ENCODE measurements at places on chromosomes 7 and 10.

DNA sequence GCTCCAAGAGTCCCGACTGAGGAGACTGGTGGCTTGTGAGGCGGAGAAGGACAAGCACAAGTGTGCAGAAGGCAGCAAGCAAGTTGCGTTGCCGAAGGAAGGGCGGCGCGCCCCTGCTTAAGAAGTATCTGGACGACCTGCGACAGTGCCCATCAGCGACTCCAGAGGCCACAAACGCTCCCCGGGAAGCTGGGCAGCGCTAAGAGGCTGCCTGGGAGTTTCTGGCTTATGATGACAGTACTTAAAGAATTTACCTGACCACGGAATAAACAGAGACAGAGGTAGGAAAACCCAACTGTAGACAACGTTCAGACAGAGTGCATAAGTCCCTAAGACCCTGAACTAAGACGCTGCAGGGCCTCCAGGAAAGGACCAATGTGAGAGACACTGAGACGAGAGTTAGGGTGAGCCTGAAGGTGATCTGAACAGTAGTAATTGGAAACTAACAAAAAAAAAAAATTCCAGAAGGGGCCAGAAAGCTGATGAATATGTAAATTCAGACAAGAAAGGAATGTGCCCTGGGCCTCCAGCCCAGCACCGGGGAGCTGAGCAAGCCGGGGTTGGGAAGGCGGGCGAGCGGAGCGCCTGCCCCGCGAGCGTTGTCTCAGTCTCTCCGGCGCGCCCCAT, 1.0 kb downstream of the OSBPL3 start:
- no peak for DNase-seq

GRCh38 chr7:44227911-44228310, 27.1 kb downstream of the YKT6 start:
- no peak for DNase-seq

DNA sequence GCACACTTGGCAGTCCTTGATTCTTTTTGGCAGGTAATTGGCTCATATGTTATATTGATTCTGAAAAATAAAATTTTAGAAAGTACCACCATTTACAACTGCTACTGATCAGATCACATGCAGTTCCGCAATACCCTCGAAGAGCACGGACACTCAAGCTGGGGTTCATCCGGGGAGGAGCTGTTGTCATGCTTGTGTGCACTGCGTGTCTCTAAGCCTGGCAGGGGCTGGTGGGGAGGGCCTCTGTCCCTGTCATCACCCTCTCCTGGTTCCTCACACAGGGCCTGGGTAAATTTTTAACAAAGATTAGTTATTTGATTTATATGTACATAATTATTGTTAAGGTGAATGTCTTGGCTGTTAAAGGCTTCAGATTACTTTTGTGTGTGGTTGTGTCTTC, 45.2 kb downstream of the TRRAP start:
- no peak for DNase-seq

DNA sequence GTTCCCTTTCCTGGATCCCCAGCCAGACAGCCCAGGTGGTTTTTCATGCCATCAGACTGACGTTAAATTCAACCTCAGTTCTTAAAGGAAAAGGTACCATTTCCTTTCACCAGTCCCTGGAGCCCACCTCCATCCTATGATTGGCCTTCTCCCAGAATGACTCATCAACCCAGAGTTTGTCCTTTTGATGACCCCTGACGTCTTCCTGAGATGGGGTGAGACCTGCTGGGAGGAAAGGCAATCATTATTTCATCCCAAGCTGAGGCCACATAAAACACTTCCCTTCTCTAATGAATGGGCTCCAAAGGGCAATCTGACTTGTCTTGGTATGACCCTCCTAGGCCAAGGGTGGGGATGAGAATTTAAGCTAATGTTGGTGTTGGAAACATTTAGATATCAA, 750.7 kb downstream of the SUGCT start:
- no peak for DNase-seq

DNA sequence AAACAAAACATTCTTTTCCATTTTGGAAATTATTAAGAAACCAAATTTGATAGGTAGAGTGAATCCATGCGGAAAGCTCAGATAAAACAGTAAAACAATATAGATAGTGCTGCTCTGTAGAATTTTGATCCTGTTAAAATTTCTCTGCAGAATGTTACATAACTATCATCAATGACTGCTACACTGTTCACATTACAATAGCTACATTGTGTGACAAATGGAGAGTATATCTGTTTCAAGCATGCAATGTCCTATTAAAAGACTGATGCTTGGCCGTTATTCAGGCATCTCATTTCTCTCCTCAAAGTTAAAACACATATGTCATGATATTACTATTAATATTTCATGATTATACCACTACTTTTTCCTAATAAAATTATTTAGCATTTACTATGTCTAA, 14.7 kb upstream of the TMEM106B start:
- DNase-seq: no peak

DNA sequence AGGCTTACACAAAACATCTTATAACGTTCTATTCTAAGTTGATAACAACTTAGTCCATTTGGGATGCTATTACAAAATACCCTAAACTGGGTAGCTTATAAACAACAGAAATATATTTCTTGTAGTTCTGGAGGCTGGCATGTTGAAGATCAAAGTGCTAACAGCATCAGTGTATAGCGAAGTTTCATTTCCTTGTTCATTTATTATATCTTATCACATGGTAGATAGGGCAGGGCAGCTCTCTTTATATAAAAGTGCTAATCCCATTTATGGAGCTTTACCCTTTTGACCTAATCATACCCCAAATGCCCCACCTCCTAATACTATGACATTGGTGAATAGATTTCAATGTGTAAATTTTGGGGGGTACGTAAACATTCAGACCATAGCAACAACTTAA, 6.3 kb downstream of the CASP7 start:
- no peak for DNase-seq

- no peak for DNase-seq
Measured at GRCh38 chr10:131646551-131647525, 254.0 kb upstream of the PPP2R2D start.

DNA sequence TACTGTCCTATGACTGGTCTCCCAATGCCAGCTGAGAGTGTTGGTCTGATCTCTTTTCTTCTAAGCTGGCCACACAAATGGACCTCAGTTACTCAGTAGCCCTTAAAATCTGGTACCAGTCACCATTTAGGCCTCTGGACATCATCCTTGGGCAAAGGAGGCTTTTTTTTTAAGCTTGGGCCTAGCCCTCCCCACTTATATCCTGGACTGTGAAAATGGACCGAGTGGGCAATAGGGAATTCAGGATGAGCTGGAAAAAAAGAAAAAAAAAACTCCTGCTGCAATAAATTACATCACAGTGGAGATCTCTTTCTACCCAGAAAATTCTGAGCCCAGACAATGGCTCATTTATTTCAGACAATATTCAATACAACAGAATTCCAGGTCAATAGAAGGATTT, 68.4 kb downstream of the PARP12 start:
- no peak for DNase-seq

DNA sequence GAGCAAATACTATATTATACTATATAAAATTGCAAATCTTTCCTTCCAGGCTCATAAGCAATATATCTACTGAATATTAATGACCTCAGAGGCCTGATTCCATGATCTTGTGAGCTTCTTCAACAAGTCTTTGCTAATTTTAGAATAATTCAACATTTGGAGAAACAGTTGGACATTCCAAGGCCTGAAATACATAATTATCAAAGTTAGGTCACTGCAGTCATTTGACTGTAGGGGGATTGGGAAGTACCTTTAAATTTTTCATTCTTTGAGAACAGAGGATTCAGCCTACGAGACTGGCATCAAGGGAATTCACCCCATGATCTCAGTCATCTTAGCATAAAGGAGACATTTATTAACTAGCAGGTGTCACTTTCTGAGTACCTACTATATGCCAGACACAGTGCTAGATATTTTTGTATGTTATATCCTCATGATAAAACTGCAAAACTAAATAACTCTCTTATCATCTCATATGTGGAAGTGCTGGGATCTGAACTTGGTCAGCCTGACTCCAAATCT, 85.4 kb downstream of the DOCK4 start:
- no peak for DNase-seq

DNA sequence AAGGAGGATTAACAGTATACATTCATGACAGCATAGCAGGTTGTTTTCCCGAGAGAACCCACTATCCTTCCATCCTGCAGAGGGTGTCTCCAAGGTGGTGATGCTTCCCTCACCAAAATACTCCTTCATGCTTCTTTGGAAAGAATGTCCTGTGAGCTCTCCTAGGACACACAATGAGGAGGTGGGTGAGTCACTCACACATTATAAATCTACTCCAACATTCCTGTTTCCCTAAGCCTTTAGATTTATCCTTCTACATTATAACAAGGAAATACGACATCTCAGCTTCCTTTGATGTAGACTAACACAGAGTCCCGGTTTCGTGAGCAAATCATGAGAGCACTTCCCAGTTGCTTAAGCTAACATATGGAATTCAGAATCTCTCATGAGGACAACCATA, 689.7 kb upstream of the CELF2 start:
- no peak for DNase-seq

- no peak for DNase-seq
Measured at GRCh38 chr7:83362871-83363550, 200.3 kb upstream of the PCLO start.

DNA sequence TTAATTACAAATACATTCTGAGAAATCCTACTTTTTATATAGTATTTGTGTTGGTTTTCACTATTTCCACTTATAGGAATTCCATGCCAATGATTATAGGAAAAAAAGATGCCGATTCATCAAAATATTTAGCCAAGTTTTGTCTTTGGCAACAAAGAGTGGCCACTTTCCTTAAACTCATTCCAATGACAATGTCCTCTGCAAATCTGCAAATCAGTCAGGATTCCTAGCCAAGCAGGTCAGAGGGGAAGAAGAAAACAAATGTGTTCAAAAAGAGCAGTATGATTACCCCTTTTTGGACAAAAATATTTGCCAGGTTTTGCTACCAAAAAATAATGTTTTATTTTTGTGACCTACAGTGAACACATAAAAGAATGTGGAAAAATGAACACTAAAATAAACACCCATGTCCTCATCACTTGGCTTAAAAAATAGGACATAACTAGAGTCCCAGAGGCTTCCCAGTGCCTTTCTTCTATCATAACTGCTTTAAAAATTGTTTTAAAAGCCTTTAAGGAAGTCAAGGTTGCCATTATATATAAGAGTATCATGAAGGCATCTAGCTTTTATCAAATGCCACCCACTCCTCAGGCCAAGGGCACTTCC, 125.9 kb downstream of the ADAM12 start:
- DNase-seq: no peak

DNA sequence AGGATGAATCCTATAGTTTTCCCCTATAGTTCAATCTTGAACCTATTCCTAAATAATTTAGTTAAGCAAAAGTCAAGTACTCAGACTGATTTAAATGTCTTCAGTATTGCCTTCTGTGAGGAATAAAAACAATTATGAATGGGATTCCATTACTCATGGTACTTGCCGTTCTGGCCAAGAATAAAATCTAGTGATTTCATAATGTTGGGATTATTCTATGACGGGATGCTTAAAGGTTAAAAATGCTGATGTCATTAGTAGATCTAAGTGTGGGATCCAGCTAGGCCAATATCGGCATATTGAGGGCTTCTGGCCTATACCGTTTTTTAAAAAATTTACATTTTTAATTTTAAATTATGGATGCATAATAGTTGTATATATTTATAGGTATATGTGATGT, 5.3 kb downstream of the BPGM start:
- DNase-seq: no peak

DNA sequence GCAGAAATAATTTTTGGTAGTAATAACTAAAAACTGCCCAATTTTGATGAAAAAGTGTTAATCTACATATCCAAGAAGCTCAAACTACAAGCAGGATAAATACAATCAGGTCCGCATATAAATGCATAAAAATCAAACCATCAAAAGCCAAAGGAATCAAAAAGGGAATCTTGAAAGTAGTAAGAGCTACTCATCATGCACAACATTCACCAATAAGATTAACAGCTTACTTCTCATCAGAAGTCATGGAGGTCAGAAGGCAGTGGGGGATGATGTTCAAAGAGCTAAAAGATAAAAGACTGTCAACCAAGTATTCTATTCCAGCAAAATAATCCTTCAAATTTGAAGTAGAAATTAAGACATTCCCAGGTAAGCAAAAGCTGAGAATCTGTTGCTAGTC, 76.4 kb downstream of the CRPPA start:
- DNase-seq: no peak
